ENCODE measurements at places on chromosomes 1 and 21. TPM values are rescaled to one million over a fixed set of nuclear protein-coding genes. Genes with fewer than 3 reads are reported as not detected.
A peak's percentile ranks its signal among the peaks of the same experiment; 100 is the strongest.

DNA sequence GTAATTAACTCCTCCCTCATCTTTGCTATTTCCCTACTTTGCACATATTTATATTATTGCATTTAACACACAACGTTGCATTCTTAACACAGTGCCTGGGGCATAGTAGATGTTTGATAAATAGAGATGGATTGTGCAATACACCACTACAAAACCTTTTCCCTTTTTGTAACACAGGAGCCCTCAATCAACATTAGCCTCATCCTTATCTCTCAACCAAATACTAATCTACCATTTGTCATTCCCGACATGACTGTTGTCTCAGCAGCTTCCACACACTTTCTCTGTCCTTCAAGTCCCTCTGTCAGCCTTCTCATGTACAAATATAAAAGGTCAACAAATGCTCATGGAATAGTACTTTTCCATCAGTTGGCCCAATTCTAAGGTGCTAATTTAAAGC lies 78.9 kb upstream of the KCNK2 start:
- H3K4me1 ChIP-seq, result no peaks in the 10 kb centered on the region
- no peaks in the 10 kb centered on the region for H3K36me3 ChIP-seq
- no peak overlapping the region for H3K27ac ChIP-seq
- DNase-seq, result no peak

SYTL1 gene
- total RNA-seq, result 0.65 TPM

NBPF6 gene
- not detected for total RNA-seq

- no peaks in the 10 kb centered on the region for H3K36me3 ChIP-seq
- H3K4me3 ChIP-seq, result no peak overlapping the region
- H3K4me1 ChIP-seq, result no peaks in the 10 kb centered on the region
- H3K27me3 ChIP-seq, result peaks cover 6% of the 10 kb centered on the region
- no peak for DNase-seq
- H3K27ac ChIP-seq, result no peak overlapping the region
Measured at GRCh38 chr1:46757247-46757955, 38.5 kb upstream of the EFCAB14 start.

PDPN gene
- total RNA-seq, result 41.8 TPM

GJC2 gene
- total RNA-seq, result 1.00 TPM

FMO3 gene
- 2.7 TPM for total RNA-seq

- H3K27me3 ChIP-seq, result no peaks in the 10 kb centered on the region
- no peak for DNase-seq
- no peaks in the 10 kb centered on the region for H3K36me3 ChIP-seq
- H3K4me3 ChIP-seq, result no peak overlapping the region
Measured at GRCh38 chr21:26388731-26389231, 184.3 kb downstream of the CYYR1 start.

GRCh38 chr1:226344441-226345259 lies 35.7 kb upstream of the LIN9 start:
- no peaks in the 10 kb centered on the region for H3K36me3 ChIP-seq
- no peak for DNase-seq
- H3K27me3 ChIP-seq, result no peaks in the 10 kb centered on the region
- no peak overlapping the region for H3K4me3 ChIP-seq
- peaks cover under 1% of the 10 kb centered on the region for H3K4me1 ChIP-seq

SYPL2 gene
- 32.7 TPM for total RNA-seq

PFDN2 gene
- total RNA-seq, result 49.8 TPM

DNA sequence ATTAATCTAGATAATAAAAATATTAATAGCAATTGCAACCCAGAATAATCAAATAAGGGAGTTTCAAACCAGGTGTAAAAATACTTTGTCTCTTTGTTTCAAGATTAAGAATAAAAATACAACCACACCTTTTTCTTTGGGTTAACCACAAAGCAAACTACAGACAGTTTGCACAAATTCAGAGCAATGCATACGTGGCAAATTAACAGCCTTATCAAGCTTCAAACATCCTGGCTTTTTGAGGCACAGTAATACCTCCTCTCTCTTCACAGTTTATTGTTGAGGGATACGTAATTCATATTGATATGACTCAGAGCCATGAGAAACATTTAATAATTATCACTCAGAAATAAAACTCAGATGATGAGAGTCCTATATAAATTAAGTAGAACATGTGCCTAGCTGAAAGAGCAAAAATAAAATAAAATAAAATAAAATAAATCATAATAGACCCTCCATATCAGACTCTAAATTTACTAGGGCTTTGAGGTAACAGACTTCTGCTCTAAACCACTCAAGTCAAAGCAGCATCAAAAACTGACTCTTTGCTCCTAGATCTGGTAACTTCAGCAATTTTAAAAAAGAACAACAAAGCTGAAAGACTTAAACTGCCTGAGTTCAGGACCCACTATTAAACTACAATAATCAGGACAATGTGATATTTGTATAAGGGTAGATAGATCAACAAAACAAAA lies 11.4 kb downstream of the EDEM3 start:
- H3K27me3 ChIP-seq, result no peaks in the 10 kb centered on the region
- H3K27ac ChIP-seq, result no peak overlapping the region
- no peak overlapping the region for H3K4me3 ChIP-seq

AGBL4 gene
- total RNA-seq, result 0.40 TPM

IRF6 gene
- total RNA-seq, result 99.4 TPM

DNA sequence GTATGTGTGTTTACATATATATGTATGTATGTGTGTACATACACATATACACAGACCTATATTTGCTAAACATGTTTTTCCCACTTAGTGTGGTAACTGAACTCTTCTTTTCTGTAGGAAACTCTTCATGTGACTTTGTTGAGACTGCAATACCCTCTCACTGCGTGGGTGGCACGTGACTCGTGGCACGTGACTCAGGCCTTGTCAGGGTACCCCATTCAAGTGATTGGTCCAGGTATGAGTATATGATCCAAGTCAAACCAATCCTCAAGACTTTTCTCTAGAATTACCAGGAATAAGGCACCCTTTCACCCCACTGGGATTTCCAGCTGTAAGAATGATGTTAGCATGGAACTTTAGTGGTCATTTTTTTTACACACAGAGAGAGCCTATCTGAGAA lies 149.2 kb upstream of the KCNK2 start:
- no peaks in the 10 kb centered on the region for H3K27me3 ChIP-seq
- no peaks in the 10 kb centered on the region for H3K4me1 ChIP-seq
- DNase-seq, result no peak
- H3K4me3 ChIP-seq, result no peak overlapping the region

DNA sequence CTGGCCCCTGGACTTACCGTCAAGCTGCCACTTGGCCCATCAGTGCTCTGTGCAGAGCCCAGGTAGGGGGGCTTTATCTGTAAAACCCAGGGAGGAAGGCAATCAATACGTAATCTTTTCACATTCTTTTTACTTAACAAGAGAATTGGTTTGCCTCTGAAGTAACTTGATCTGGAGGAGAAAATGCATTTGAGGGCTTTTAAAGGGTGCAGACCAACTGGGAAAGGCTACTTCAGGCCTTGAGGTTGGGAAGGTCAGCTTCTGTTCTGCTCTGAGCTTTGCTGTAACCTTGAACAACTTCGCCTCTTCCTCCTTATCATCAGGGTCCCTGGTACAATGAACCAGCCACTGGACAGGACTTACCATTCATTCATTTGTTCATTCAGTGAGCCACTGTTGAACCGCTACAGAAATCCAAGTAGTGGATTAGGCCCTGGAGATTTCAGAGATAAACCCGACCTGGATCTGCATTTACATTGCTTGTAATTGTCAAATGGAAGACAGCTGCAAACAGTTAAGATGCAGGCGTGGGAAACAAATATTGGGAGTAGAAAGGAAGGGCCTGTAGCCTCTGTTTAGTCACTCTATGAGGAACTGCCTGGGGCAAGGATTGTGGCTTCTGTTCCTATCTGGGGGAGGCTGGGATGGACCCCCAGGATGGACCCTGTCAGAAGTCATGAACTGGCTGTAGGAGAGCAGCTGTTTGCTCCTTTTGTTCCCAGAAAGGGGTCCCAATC lies 90.9 kb downstream of the MAN1C1 start:
- peaks cover 58% of the 10 kb centered on the region for H3K4me1 ChIP-seq
- H3K27ac ChIP-seq, result peak overlapping the region; percentile 0
- DNase-seq, result no peak
- no peak overlapping the region for H3K4me3 ChIP-seq
- H3K36me3 ChIP-seq, result no peaks in the 10 kb centered on the region

MPL gene
- 0.35 TPM for total RNA-seq

TTF2 gene
- 15.8 TPM for total RNA-seq

Measured in heart left ventricle (tissue), 16 donors.